ENCODE measurements at places on chromosomes 12 and 14.

- no peak for DNase-seq
Observed at GRCh38 chr14:56181681-56182085, 63.5 kb downstream of the PELI2 start.

DNA sequence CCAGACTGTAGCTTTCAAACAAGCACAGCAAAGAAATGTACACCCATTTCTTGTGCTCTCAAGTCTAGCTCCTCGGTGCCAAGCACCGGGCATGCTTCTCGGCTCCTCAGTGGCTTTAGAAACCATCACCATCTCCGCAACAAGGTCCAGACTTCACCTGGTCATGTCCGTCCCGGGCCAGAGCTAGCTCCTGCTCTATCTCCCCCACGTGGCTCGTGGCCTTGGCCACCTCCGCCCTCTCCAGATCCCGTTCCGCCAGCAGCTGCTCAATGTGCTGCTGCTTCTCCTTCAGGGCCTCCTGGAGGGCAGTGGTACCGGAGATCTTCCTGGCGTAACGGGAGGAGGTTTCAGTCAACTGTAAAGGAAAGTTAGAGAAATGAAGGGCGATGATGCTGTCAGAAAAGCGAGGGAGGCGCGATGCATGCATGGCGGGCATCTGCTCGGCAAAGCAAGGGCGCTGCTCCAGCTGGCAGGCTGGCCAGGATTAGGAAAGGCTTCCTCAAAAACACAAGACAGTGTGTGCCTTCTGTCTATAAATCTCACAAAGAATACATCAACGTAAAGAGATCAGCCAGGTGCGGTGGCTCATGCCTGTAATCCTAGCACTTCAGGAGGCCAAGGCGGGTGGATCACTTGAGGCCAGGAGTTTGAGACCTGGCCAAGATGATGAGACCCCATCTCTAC lies 67.4 kb downstream of the CLIP1 start:
- DNase-seq = no peak

DNA sequence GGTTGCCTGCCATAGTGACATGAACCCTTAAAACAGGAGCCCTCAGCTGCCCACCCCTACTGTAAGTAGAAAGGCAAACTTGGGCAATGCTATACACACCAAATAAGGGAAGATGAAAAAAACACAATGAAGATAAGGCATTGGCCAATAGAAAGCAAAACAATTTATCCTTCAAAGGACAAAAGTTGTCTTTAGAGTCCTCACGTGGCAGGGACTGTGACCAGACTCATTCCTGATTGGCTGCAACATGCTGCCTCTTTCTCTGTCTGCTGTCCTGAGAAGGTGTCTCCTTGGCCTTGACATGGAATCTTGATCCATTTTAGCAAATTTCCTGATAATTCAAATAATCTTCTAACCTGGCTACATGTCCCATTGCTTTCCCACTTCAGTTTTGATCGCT lies 131.9 kb downstream of the GPR135 start:
- no peak for DNase-seq

GRCh38 chr12:113231235-113232088 lies 10.2 kb downstream of the TPCN1 start:
- DNase-seq = no peak

DNA sequence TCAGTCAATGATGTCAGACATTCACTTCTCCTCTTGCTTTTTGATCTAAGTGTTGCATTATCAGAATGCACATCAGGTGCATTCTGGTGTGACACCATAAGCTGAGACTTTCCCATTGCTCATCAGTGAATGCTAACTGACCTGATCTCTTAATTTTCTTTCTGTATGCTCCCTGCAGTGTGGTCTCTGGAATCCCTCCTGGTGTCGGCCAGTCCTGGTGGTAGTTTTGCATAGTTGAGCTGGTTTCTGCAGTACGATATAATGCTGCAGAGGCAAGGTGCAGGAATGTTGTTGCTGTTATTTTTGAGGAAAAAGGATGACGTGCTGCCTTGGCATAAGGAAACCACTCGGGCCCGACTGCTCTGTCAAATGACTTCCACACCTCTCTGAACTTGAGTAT lies 11.0 kb upstream of the SRP54 start:
- no peak for DNase-seq

- DNase-seq = no peak
Observed at GRCh38 chr14:73289729-73290128, 52.4 kb downstream of the PAPLN start.

- DNase-seq = no peak
Observed at GRCh38 chr12:107992870-107993451, 136.1 kb upstream of the WSCD2 start.

DNA sequence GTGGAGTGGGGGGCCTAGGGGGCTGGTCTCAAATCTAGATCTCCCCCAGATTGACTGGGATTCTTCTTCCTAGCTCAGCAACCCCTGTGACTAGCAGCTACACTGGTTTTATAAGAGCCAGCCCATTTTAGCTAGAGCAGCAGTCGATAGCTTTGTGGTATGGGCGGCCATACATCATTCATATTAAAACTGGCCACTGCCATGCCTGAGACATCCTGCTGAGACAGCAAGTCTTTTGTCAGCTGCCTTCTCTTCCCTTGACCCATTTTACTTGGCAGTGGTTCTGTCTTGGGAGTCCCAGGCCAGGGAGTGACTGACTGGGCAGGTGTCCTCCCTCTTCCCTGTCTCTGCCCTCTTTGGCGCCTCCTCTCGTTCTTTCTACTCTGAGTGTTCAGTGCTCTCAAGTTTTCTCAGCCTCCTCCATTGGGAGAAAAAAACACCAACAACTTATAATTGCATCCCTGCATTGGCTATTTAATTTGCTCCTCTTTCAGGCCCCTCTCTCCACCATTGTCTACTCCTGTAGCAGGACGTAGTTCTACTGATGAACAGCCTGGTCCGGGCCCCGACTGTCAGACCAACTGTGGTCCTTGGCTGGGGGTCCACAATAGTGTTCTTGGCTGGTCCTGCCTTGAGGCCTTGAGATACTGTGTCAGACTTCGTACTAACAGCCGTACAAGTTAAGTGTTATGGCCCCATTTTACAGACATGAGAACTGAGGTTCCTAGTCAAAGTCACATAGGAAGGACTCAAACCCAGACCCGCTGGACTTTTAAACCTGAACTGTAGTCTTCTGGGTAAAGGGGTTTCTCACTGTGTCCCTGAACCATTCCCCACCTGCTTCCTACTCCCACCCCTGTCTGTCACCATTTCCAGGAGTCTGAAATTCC lies 18.3 kb upstream of the JDP2 start:
- DNase-seq = no peak

Data from activated T-cell treated with anti-CD3 and anti-CD28 coated beads for 24 hours (primary cell).